ENCODE measurements at places on chromosomes 5 and 9.

DNA sequence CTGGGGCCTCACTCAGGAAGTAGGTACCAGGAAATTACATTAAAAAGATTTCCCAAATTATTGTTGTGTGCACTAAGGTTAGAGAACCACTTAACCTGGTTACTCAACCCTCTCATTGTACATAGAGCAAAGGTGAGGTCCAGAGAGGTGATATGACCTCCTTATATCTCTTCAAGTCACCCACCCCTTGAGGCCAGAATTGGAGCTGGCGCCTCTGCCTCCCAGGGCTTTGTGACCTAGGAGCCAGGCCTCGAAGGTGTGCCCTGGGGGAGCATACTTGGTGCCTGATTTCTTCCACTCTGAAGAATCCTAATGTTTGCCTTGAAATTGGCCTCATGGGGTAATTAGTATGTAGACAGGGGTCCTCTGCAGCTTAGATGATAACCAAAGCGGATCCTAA, 95.1 kb upstream of the CTSL start:
- DNase-seq, result no peak

DNA sequence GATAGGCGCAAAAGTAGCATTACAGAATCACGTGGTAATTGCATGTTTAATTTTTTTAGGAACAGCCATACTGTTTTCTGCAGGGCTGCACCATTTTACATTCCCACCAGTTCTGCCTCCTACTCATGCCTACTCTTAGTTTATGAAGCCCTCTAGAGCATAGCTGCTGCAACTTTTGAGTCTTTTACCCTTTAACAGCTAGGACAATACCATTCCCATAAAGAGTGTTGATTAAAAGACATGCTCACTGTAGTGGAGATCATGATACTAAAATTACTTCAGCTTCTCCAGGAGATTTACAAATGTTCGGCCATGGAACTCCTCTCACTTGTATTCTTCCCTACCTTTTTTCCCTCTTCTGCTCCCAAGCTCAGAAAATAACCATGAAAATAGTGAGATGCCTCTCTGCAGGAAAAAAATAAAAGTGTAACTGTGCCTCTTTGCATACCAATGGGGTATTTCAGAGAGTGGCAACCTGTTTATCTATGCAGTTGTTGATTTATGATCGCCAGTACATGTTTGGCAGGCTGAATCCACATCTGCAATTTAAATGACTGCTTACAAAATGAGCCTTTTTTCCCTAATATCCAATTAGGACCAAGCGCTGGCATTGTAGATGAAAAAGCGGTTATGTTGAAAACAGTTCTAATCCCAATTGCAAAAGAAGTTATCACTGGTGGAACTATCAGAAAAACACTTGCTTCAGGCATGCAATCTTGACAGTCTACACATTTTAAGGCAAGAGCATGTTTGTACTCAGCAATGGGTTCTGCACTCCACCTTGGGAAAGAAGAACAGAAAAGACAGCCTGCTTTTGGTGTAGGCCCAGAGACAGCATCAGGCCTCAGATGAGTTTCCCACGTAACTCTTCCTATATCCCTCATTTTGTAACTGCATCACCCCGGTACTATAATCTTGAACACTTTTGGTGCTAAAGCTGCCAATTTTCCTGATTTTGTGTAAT, 131.1 kb downstream of the ADAMTSL1 start:
- DNase-seq, result no peak

GRCh38 chr9:2291980-2292704, 277.0 kb downstream of the SMARCA2 start:
- no peak for DNase-seq

DNA sequence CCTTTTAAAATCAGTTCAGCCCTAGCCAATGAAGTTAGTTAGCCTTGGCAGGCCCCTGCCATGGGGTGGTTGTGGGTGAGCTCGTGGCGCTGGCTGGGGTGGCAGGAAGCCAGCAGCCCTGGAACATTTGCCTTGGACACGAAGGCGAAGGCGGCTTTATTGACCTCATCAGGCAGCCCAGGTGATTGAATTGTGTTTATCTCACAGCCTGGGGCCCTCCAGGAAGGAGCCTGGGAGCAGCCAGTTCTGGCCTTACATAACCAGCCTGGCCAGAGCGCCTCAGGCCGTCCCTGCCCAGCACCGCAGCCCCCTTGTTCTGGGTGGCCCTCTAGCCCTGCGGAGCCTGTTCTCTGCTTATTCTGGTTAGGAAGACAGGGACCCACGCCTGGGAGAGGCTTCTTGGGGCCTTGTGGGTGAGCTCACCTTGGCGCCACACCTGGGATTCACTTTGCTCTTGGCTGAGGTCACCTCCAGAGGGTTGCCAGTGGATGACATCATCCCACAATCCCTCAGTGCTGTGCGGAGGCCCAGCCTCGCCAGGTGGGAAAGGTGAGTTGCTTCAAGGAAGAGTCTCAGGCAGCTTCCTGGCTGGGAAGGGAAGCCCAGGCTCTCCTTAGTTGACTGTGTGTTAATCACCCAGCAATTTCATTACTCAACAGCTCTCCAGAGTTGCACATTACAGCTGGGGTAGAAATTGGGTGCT, 54.4 kb upstream of the RPL26L1 start:
- DNase-seq, result peak; percentile 30

- no peak for DNase-seq
Observed at GRCh38 chr5:172162987-172163343, 25.1 kb downstream of the STK10 start.

- DNase-seq, result no peak
Observed at GRCh38 chr5:80082731-80083100, 47.6 kb downstream of the THBS4 start.

DNA sequence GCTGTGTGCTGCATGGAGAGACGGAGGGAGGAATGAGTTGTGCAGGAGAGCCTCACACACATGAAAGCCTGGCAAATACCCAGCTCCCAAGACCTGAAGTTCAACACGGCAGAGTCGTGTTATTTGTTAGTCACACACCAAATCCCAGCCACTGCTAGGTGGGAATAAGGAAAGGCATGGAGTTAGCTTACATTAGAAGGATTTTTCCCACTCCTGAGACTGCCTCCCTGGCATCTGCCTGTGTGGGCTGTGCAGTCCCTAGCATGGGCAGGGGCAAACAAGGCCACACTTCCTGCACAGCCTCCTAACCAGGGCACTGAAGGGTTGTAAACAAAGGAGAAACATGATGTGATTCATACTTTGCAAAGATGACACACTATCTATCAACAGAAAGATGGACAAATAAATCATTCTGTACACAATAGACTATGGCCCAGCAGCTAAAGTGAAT, 306.8 kb downstream of the SPOCK1 start:
- no peak for DNase-seq

GRCh38 chr5:45695804-45696156, 400 bp downstream of the HCN1 start:
- no peak for DNase-seq

DNA sequence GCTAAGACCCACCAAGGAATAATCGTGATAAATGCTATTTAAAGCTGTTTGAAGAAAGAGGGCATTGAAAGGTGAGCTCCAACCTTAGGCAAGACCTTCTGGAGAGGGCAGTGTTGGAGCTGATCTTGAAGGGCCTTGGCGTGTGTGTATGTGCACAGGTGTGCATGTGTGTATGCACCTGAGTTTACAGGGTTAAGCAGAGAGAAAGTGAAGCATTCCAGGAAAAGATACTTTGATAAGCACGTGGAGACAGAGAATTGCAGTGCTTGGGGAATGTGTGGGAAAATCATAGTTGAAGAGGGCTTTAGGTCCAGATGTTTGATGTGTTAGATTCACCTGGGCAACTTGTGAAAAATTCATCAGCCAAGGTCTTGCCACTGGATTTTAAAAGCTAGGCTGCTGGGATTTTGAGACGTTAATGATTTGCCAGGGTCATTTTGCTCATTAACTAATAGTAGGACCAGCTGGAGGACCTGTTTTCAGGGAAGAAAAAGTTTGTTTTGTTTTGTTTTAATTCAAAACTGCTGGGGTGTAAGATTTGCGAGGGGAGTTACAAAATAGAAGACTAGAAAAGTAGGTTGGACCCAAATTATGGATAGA, 78.3 kb upstream of the ANKRD55 start:
- no peak for DNase-seq

Measured in cerebellar nuclear complex (tissue), 1 donor.